Midbrain (tissue), 1 donor: ENCODE measurements at places on chromosomes 6 and 20.

GRCh38 chr6:2117447-2117846 is 128.0 kb downstream of the GMDS start:
- DNase-seq: no peak

- DNase-seq: no peak
Observed at GRCh38 chr6:155383913-155384312, 69.6 kb upstream of the TFB1M start.

- DNase-seq: no peak
Observed at GRCh38 chr20:44496976-44497375, 21.3 kb downstream of the TTPAL start.

GRCh38 chr6:91575032-91575431 is 988.2 kb upstream of the MAP3K7 start:
- DNase-seq: no peak

DNA sequence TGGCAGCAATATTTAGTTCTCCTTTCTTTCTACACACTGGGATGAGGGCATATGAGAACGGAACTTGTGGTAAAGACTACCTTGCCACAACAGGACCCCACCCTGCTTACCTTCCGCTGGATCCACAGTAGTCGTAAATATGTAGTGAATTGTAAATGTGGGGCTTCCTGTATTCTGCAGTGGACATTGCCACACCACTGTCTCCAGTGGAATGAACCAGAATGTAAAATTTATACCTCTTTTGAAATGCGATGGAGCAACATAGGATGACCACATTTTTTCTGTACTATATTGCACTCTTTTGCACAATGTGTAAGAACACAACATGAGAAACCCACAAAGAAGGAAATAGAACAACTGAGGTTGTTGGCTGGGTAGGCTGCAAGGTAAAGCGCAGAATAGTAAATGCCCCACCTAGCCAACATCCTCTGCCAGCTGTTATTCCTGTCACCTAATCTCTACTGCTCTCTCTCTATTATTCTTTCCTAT is 16.1 kb upstream of the RIPOR2 start:
- no peak for DNase-seq

DNA sequence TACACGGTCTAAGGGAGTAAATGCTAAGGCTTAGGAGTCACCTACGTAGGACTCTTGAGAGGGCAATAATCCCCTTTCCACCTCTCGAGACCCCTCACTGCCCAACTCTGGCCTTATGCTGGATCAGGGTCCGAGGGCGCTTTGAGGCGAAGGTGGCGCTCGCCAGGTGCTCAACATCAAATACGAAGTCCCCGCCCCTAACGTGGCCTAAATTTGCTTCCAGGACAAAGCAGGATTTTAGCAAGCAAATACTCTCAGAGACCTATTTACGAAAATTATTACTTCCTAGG is 406 bp upstream of the TRIM26 start:
- no peak for DNase-seq

GRCh38 chr20:47748823-47749222 is 36.5 kb downstream of the SULF2 start:
- DNase-seq: no peak

GRCh38 chr6:93293872-93294271 is 125.5 kb downstream of the EPHA7 start:
- DNase-seq: no peak

DNA sequence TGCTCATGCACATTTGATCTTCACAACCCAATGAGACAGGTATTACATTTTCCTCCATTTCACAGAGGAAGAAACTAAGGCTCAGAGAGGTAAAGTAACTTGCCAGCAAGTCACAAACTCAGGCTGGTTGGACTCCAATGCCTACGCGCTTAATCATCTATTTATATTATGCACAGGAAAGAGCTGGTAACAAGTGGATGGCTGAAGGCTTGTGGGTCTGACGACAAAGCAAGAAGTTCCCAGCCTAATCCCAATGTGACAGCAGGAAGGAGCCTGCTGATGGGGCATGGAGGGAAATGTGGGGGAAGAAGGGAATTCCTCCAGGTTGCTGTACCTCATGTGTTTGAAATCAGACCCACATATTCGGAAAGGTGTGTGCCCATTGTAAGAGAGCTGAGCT is 3.9 kb downstream of the CDH22 start:
- DNase-seq: no peak

- no peak for DNase-seq
Observed at GRCh38 chr6:68013780-68014515, 621.1 kb upstream of the ADGRB3 start.

- DNase-seq: no peak
Observed at GRCh38 chr20:210809-211502, 16.1 kb upstream of the DEFB129 start.

DNA sequence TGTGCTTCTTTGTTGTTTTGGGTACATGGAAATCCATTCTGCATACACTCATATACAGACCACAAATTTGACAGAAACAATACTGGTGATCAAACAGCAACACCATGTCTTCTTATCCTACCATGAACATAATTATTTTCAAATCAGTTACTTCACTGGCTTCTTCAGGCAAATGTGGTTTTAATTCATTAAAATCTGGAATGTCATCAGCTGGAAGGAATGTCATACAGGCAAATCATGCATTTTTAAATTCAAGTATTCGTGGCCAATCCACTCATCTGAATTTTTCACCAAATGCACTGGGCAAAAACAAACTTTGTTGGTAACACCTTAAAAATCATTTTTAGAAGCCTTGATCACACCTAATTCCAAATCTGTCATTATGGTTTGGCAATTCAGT is 59.3 kb downstream of the KIF6 start:
- no peak for DNase-seq

- DNase-seq: peak; percentile 6
Observed at GRCh38 chr6:51842804-51843378, 244.5 kb downstream of the PKHD1 start.

GRCh38 chr20:54184071-54184470 is 10.3 kb upstream of the CYP24A1 start:
- DNase-seq: no peak

DNA sequence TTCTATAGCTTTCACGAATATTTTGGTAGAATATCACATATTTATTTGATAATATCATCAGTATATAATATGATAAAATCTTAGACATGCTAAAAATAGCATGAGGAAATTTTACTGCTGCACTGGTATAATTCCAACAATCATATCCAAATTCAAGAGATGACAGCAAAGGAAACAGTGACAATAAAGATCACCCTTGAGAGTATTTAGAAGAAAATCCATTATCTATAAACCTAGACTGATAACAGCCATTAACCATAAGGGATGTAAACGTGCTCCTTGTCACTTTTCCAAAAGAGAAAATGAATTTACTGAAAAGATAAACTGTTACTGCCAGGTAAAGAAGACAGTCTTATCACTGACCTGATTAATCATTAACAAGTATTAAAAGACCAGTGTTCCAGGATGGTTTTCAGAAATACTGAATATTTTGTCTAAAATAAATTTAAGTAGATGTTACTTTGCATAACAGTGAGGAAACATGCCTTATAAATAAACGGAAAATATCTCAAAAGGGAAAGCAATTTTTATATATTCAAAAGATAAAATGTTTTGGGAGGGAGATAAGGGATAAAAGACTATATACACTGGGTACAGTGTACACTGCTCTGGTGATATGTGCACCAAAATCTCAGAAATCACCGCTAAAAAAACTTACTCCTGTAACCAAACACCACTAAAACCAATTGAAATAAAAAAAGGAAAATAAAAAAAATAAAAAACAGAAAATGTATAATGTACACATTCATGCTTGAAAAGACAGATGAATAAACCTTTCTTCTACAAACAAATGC is 1704.7 kb downstream of the HACE1 start:
- no peak for DNase-seq

DNA sequence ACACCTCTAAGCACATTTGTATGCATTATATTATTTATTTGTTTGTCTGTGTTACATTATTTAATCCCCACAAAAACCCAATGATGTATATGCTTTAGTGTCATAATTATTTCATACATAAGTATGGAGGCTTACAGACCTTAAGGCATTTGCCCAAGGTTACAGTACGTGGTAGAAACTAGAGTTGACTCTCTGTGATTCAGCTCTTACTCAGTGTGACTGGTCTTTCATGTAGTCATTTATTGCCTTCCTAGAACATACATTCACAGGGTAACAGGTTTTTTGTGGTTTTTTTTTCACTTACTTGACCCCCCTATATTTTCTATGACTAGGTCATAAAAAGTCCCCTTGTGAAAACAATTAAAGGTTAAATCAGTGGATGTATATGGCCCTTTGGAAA is 566.8 kb downstream of the TFAP2A start:
- no peak for DNase-seq

- DNase-seq: no peak
Observed at GRCh38 chr6:17505767-17506280, 94.3 kb upstream of the FAM8A1 start.

- DNase-seq: no peak
Observed at GRCh38 chr6:42131531-42131930, 10.9 kb downstream of the C6orf132 start.

DNA sequence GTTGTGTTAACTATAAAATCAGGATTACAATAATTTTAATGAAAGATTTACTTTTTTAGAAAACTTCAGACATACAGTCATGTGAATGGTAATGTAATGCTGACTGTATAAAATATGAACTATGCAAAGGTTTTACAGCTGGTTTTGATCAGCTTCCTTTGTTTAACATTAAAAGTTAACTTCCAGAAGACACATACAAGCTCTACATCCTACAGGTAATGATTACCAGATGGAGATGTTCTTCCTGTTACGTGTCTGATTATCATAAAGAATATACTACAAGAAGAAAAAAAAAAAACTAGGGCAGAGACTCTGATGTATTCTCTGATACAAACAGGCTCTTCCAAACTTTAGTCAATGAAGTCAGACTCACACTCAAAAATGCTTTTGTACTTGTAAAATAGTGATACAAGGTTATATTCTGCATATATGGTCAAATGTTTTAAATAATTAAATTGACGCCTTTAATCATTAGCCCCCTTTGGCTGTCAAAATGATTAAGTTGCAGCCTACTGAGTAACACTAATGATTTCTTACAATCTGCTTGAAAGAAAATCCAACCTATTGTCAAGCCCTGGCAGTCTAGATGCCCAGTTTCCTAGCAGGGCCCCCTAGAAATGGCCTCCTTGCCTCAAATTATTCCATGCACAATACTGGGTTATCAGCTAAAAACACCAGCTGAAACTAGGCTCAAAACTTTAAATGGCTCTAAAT is 251.8 kb upstream of the RUNX2 start:
- DNase-seq: no peak

DNA sequence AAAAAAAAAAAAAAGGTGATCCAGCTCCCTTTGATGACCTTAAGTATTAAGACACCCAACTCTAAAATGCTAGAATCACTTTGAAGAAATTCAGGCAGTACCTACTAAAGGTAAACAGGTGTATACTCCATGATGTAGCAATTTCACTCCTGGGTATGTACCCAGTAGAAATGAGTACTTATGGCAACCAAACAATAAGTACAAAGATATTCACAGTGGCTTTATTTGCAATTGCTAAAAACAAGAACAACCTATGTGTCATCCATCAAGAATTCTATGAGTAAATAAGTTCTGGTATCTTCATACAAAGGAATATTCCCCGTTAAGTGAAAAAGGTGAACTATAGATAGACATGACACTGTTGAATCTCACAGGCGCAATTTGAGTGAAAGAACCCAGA is 29.4 kb downstream of the MDGA1 start:
- DNase-seq: no peak

DNA sequence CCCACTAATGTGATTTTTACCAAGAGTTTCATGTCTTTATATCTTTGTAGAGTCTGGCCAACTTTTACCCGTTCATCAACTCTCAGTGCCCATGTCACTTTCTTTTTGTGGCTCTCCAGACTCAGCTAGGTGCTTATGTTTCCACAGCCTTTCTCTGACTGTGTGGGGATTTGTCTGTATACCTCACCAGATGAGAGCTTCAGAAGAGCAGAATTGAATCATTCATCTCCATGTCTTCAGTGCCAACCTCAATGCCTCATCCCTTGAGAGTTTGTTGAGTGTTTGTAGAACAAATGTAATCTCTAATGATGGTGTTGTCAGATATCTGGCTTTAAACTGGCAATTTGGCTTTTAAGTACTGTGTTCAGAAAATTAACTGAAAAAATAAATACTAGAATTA is 16.8 kb upstream of the CCN2 start:
- no peak for DNase-seq

DNA sequence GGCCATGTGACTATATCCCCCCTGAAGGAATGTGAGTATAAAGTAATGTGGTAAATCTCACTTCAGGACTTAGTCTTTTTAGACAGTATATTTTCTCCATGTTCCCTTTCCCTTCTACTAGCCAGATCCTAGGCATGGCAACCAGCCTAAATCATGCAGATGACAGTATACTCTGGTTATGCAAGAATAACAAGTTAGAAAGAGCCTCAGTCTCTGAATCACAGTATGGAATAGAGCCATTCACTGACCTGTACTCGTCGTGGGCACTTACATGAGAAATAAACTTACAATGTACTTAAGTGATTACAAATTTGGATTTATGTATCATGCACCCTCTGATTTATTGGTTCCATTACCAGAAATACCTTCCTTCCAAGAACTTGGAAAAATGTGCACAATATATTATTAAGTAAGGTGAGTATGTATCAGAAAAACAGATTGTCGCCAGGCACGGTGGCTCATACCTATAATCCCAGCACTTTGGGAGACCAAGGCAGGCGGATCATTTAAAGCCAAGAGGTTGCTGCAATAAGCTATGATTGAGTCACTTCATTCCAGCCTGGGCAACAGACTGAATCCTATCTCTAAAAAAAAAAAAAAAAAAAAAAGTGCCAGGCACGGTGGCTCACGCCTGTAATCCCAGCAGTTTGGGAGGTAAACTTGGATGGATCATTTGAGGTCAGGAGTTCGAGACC is 25.1 kb upstream of the FAM8A1 start:
- DNase-seq: no peak
